Hippocampal formation (tissue), 2 donors: ENCODE measurements at places on chromosomes 3 and 15.

DNA sequence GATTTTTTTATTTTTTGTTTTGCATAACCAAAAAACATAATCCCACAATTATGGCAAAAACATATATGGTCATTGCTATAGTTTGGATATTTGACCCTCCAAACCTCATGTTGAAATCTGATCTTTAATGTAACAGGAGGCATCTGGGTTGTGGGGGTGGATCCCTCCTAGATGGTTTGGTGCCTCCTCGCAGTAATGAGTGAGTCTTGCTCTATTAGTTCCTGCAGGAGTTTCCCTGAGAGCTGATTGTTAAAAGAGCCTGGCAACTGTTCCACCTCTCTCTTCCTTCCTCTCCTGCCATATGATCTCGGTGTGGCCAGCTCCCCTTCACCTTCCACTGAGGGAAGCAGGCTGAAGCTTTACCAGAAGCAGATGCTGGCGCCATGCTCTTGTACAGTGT, 33.2 kb upstream of the TRIM59 start:
- no peak for DNase-seq

DNA sequence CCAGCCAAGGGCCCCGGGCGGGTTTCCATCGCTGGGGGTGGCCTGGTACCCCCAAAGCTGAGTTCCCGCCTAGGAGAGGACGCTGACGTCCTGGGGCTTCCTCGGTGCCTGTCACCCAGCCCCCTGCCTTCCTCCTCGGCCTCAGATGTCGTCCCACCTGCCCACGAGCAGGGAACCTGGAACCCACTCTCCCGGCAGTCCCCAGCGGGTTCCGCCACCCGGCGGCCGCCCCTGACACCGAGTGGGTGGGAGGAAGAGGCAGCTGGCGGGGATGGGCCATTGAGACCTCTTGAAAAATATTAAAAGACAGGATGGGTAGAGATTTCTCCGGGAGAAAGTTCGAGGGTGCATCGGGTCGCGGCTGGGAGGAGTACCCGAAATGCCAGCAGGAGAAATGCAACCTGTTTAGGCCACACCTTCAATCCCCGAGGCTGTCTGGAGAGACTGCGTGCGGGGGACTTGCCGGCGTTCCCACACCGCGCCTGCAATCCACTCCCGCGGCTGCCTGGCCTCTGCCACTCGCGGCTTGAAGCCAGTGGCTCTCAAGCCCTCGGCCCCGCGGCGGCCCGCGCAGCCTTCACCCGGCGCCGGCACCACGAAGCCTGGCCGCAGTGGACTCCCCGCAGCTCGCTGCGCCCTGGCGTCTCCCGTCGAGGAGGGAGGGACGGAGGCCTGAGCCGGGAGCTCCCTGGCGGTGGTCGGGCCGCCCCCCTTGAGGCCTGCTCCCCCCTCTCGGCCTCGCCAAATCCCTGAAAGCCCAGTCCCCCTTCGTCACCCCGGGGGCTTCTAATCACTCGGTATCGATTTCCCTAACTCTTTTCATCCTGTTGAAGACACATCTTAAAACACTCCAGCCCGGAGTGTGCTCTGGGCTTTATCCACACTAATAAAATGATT, 8.6 kb upstream of the NR2F2 start:
- DNase-seq, result no peak

DNA sequence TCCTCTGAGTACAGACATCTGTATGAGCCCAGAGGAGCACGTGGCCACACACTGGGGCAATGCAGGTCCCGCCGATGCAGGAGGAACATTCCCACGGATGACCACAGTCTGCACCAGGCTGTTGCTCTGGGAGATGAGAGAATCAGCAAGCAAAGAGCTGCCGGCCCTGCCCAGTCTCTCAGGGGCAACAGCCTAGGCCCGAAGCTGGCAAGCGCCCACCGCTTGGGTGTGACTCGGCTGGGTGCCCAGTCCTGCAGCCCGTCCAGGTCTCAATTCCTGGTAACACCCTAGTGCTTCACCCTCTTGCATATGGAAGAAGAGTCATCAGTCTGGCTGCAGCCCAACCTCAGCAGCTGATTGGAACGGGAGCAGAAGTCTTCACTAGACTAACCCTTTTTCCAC, 153.7 kb upstream of the HES1 start:
- DNase-seq, result peak; percentile 28

- DNase-seq, result no peak
Observed at GRCh38 chr3:133236901-133237300, 163.0 kb upstream of the BFSP2 start.
